ENCODE measurements at places on chromosomes 13 and 19.
A peak's percentile ranks its signal among the peaks of the same experiment; 100 is the strongest.

- no peak for DNase-seq
These were observed 19.6 kb downstream of the OLFM2 start for GRCh38 chr19:9916719-9917118.

- DNase-seq = no peak
These were observed 302.0 kb upstream of the MIR17HG start for GRCh38 chr13:91045351-91046034.

DNA sequence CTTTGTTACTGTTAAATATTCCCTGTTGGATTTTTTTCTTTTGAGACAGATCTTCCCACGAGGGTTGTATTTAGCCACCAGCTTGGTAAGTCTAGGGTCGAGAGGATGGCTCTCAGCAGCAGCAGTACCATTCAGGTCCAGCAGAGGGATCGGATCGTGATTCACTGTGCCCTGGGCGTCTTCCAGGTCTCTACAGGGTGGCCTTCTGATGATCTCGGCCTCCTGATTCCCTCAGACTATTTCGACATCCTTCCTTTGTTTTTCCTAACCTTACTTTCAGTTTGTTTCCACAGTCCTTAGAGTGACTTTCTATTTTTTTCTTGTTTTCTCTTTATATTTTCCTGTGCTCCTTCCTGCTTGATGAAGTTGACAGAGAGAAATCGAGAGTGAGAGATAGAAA lies 1436.9 kb downstream of the UQCRFS1 start:
- no peak for DNase-seq

GRCh38 chr13:113471844-113472243 lies 18.6 kb upstream of the ADPRHL1 start:
- no peak for DNase-seq

- DNase-seq = no peak
These were observed 43.2 kb downstream of the SUGT1 start for GRCh38 chr13:52695856-52696255.

GRCh38 chr19:23800271-23800670 lies 41.6 kb upstream of the ZNF681 start:
- no peak for DNase-seq

GRCh38 chr13:109870696-109871370 lies 84.5 kb upstream of the IRS2 start:
- DNase-seq = no peak

DNA sequence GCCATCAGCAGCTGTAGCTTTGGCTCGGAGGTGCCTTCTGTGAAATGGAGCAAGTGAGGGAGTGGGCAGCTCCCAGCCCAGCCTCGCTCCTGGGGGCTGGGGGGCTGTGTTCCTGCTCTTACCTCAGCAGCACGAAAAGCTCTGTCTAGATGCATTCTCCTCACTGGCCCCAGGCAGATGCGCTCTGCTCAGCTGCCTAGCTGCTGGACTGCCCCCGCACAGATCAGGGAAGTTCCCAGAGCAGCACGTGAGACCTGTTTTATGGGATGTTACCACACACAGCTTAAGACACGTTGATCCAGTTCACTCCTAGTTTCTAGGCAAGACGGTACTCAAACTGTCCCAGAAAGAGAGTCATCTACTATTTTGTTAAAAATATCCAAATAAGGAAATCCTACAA lies 13.6 kb downstream of the LCP1 start:
- DNase-seq = no peak

DNA sequence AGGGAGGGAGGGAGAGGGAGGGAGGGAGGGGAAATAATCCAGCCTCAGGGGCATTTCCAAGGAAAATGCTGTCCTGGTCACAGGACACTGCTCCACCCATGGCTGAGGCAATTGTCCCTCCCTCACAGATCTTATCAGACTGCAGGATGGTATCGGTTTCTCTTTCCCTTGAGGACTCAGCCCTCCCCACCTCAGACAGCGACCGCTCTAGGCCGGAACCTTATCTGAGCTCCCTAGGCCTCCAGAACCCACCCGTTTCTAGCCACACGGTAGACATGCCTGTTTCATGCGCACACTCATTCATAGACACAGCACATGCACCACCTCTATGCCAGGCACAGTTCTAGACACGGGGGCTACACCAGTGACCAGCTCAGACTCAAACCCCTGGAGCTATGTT lies 10.0 kb upstream of the IZUMO2 start:
- DNase-seq = no peak

DNA sequence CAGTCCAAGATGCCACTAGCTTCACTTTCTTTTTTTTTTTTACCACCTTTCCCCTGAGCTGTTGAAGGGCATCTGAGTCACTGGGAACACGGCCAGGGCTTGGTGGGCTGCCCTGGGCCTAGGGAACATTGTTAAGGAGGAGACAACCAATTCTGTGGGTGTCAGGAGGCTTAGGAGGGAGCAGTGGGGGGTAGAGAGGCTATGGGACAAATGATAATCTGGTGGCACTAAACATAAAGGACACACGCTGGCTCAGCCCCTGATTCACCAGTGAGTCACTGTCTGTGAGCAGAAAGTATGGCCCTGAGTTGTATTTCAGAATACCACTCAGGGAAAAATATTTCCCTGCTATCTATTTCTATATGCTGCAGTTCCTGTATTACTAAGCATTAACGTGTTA lies 207.8 kb downstream of the DCLK1 start:
- DNase-seq = no peak

DNA sequence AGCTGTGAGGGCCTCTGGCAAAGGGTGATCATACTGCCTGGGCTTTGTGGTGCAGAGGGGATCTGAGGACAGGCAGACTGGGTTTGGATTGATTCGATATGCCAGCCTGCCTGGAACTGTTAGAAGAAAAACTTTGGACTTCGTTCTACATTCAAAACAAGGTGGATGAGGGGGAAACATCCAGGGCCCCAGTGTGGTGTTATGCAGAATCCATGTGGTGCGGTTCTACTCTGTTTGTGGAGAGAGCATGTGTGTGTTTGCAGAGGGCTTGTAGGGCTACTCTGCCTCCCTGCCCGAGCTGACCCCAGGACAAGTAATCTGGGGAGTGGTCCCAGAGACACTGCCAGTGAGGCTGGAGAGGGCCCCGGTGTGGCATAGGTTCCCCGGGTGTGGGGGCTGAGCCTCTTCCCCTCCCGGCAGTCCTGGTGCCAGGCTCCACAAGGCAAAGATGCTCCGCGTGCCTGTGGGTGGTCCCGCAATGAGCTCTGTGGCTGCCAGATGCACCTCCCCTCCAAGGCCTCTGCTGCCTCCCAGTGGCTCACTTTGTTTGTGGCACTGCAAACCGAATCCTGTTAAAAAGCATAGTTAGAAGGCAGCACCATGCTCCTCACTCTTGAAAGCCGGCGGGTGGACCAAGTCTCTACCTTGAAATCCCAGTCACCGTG lies 22.3 kb upstream of the TFDP1 start:
- DNase-seq = peak; percentile 7

DNA sequence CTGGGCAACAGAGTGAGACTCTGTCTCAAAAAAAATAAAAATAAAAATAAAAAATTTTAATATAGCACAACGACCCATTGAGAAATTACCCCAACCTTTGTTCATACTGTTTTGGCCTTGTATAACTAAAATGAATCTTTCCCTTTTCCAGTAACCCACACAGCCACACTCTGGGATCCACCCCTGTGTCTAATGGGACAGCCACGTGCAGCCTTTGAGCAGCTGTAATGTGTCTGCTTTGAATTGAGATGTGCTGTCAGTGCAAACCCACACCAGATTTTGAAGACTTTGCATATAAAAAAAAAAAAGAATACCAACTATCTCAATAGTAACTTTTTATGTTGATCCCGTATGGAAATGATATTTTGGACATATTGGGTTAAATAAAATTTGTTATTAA lies 112.7 kb upstream of the UBL3 start:
- DNase-seq = no peak

- no peak for DNase-seq
These were observed 262.5 kb downstream of the SLITRK6 start for GRCh38 chr13:85536706-85537105.

DNA sequence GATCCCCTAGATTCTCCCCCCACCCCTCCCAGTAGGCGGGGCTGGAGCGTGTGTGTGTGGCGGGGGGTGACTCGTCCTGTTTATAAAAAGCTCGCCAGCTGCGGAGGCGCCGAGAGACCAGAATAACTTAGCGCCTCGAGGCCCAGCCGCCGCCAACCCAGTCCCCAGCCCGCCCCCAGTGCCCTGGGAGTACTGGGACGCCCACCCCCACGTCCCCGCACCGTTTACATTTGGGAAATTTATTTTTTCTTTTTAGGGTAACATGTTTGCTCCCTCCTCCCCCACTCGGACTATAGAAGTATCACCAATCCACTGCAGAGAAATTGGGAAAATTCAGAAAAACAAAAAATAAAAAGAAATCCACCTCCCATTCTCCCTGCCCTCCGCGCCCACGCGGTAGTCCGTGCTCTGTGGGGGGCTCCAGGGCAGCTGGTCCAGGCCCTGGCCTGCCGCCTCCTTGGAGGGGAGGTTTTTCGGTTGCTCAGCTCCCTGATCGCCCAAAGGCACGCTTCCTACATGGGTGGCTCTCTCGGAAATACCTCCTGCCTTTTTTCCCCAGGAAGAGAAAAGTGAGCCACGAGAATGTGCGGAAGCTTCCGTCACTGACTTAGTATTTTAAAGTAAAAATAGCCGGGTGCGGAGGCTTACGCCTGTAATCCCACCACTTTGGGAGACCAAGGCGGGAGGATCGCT lies 1.5 kb upstream of the RAB3A start:
- DNase-seq = no peak

GRCh38 chr13:78625384-78625783 lies 22.0 kb upstream of the POU4F1 start:
- DNase-seq = no peak

DNA sequence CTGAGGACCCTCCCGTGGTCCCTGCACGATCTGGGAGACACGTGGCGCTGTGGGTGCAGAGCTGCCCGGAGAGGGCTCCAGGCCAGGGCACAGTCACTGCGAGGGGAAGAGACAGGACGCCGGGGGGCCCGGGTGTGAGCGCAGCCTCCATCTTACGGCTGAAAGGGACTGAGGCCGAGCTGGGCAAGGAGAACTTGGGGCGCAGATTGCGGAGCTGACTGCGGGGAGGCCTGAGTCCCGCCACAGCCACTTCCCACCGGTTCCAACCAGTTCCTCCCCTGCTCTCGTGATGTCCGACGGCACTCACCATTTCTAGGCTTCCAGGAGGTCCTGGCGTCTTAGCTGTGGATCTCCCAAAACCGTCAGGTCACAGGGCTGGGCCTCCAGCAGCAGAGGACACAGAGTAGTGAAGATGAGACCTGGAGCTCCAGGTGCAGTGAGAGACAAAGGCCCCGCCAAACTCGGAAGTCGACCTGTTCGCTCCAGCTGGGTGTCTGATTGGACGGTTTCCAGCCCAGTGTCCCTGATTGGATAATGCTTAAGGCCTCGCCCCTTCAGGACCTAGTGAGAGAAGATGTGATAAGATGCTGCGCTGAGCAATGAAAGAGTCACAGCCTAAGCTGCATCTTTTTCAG lies 4.8 kb upstream of the ZNF253 start:
- no peak for DNase-seq

GRCh38 chr19:737591-738093 lies 13.3 kb upstream of the MISP start:
- DNase-seq = no peak

DNA sequence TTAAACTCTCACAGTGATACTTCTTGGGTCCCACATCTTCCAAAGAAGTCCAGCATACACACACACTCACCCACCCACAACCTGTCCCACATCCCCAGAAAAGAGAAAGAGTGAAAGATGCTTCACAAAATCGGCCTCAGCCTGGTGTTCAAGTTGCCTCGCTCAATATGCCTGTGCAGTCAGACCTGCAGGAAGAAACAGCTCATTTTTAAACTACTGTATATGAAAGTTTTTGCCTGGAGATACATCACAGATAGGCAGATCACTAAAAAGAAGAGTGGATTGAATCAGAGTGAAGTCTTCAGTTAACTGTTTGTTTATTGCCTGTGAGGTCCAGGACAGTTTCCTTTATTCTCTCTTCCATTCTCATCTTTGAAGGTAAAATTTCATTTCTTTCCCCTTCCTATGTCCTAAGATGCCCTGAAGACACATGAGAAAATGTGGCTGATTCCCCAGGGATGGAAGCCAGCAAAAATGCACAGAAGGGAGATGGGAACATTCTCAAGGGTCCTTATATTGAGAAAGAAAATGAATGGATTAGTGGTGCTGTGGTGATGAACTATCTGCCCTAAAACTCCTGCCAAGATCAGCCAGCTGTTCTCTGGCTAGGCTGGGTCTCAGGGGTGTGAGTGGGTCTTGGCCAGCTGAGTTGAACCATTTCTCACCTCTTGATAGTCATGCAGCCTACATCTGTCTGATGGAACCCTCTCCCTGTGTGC lies 259.0 kb downstream of the ITGBL1 start:
- no peak for DNase-seq

DNA sequence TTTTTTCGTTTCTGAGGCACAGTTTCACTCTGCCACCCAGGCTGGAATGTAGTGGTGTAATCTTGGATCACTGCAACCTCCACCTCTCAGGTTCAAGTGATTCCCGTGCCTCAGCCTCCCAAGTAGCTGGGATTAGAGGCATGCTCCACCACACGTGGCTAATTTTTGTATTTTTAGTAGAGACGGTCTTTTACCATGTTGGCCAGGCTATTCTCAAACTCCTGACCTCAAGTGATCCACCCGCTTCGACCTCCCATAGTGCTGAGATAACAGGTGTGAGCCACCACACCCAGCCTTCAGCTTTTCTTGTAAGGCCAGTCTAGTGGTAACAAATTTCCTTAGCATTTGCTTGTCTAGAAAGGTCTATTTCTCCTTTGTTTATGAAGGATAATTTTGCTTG lies 46.2 kb downstream of the ZNF568 start:
- DNase-seq = no peak

GRCh38 chr13:27257233-27257568 lies 5.8 kb downstream of the RPL21 start:
- DNase-seq = no peak

DNA sequence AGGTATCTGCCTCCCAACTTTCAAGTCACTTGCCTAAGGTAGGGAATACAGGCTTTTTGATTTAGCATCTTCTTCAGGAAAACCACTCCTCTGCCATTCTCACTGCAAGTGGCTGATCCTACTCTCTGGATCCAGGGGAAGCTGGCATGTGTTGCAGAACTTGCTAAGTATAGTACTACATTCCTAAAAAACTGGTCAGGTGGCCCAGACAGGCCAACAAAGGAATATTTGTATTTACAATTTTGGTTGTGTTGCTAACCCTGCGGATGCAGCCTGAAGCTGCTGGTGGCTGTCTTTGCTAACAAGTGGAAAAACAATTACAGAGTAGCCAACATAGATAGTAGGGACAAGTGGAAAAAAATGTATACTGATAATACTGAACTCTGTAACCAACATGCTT lies 222.5 kb upstream of the STARD13 start:
- DNase-seq = no peak

GRCh38 chr19:23876261-23876660 lies 38.4 kb upstream of the ZNF726 start:
- DNase-seq = no peak

DNA sequence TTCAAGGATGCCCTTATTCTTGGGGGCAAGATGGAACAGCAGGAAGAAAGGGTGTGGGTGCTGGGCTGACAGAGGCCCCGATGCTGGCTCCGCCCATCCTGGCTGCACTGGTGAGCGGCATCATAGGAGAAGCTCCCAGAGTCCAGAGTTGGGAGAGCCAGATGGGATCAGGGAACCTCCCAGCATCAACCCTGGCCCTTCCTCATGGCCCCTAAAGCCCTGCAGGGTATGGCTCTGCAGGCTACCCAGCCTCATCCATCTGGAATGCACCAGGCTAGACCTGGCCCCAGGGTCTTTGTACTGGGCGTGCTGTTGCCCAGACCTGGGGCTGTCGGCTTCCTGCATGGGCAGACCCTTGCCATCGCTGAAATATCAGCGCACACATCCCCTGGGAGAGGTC lies 7.9 kb upstream of the ELL start:
- no peak for DNase-seq
